ENCODE measurements at places on chromosomes 7 and 10.

DNA sequence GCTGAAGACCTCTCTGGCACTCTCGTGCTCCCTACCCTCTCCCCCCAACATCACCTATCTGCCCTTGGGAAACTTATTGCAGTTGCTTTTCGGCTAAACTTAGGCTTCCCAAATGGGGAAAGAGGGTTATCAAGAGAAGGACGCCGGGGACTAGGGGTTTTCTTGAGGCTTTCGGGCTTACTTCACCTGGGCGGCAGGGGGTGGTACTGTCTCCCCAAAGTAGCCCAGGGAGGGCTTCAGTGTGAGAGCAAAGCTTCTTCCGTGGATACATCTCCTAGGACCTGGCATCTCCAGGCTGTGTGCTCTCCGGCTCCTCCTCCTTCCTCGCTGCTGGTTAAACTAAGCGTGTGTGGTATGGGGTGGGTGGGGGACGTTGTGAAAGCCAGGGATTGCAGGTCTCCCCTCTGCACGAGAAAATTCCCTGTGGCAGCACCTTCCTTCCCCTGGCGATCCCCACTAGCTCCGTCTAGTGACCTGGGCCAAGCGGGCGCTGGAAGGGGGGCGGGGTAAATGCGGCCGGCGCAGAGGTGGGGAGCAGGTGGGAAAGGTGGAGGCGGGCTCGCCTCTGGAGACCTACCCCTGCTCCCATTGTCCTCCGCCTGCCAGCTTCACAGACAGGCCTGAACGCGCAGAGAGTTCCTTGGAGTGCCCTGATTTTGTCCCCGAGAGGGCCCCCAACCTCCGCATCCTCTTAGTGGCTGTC is 1.1 kb downstream of the PLXDC2 start:
- DNase-seq: no peak

DNA sequence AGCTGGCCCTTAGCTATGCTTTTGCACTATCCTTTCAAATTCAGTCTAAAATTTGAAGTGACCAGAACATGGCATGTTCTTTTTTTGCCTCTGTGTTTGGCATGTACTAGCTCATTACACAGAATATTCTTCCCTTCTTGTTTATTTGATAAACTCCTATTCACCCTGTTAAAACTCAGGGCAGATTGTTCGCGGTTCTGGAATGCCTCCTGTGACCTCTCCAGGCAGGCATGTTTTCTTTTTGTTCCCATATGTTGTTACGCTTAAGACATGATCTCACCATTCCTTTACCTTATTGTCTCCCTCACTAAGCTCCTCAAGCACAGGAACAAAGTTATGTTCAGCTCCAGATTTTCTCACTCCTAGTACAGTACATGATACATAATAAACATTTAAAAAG is 181.7 kb downstream of the CCSER2 start:
- DNase-seq: no peak

GRCh38 chr7:120981117-120981516 is 7.4 kb upstream of the CPED1 start:
- DNase-seq: no peak

- DNase-seq: no peak
These were observed 132.6 kb downstream of the WDR11 start for GRCh38 chr10:120983721-120984120.

DNA sequence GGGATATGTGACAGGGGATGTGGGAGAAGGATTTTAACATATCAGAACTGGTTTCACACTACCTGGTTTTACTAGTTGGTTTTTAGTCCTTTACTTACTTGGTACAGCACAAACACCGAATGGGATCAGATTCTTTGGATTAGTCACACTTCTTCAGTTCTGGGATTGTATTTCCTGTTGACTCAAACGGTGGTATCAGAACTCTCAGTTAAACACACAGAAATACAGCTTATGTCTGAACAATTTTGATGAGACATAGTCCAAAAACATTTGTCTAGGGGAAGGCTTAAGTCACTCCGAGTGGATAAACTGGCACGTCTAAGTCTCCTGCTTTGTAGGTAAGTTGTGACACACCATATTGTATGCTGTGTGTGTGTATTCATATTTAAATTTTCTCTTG is 480.5 kb downstream of the PHTF2 start:
- no peak for DNase-seq

GRCh38 chr10:132439424-132440163 is 42.6 kb downstream of the PWWP2B start:
- DNase-seq: no peak

- DNase-seq: no peak
These were observed 68.9 kb downstream of the C10orf143 start for GRCh38 chr10:130041451-130042371.

- no peak for DNase-seq
These were observed 1249.1 kb downstream of the TYW1 start for GRCh38 chr7:68245688-68246087.

GRCh38 chr7:129161524-129162225 is 17.2 kb downstream of the TSPAN33 start:
- DNase-seq: no peak

- DNase-seq: no peak
These were observed 11.8 kb downstream of the OSBPL3 start for GRCh38 chr7:24968165-24968564.

DNA sequence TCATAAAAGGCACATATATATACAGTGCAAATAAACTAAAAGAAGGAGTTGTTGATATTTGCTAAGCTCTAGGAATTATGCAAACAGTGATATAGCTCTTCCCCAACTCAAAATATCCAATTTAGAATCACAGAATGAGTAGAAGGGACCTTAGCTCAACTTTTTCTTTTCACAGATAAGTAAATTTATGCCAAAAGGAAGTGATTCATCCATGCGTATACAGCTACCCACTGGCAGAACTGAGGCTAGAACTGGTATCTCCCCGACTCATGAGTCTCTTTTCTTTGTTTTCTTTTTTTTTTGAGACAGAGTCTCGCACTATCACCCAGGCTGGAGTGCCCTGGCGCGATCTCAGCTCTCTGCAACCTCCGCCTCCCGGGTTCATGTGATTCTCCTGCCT is 54.2 kb upstream of the SVIL start:
- no peak for DNase-seq

- no peak for DNase-seq
These were observed 2.0 kb upstream of the GIMAP4 start for GRCh38 chr7:150565239-150565638.

GRCh38 chr7:67625257-67625737 is 628.7 kb downstream of the TYW1 start:
- DNase-seq: peak; percentile 16

DNA sequence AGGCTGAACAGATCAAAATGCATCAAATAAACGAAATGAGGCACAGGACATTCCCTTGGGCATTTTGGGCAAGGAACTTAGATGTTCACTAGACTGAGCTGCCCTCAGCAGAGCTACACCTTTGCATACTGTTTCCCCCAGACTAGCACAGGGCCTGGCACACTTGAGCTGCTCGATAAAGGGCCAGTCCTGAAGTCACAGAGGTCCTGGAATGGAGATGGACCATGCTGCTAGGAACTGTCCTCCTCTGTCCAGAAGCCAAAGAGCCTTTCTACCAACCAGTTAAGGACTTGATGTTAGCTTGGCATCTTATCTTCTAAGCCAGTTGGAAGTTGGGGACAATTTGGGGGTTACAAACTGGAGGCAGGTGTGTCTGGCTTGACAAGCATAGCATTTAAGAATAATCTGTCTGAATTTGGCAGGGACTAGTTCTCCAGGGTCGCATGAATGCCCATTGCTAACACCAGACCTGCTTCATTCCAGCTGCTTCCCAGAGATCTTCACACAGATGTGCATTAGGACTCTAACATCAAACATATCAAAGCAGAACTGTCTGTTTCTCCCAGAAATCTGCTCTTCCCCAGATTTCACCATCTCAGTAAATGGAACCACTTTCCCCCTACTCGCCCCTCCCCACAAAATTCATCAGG is 152.2 kb upstream of the PDE1C start:
- no peak for DNase-seq

- no peak for DNase-seq
These were observed 3.5 kb upstream of the MYL10 start for GRCh38 chr7:101632641-101633040.

- no peak for DNase-seq
These were observed 155.3 kb upstream of the INHBA start for GRCh38 chr7:41858201-41858600.

DNA sequence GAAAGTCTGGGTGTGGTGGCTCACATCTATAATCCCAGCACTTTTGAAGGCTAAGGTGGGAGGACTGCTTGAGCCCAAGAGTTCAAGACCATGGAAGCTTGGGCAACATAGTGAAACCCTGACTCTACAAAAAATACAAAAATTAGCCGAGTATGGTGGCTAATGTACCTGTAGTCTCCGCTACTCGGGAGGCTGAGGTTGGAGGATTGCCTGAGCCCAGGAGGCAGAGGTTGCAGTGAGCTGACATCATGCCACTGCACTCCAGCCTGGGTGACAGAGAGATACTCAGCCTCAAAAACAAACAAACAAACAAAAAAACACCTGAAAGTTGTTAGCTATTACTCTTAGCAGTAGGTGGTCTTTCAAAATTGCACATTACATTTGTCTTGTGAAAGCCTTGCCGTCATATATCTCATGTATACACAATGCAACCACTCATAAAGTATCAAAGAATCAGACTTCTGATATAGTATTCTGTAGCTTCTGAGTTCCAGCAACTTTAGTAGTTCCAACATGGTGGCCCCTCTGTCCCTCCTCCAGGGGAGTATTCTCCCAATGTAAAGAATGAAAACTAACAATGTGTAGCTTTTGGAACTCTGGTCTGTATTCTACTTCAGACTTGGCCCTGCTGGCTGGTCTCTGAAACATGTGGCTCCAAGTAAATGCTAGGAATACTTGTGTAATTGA is 101.5 kb downstream of the ZNF92 start:
- DNase-seq: no peak

- DNase-seq: peak; percentile 33
These were observed at the start of gene DENND11 for GRCh38 chr7:141702047-141702567. Gene DENND11 (minus strand): TSS chr7:141702166. CDS start chr7:141702153, 13 bp downstream.

DNA sequence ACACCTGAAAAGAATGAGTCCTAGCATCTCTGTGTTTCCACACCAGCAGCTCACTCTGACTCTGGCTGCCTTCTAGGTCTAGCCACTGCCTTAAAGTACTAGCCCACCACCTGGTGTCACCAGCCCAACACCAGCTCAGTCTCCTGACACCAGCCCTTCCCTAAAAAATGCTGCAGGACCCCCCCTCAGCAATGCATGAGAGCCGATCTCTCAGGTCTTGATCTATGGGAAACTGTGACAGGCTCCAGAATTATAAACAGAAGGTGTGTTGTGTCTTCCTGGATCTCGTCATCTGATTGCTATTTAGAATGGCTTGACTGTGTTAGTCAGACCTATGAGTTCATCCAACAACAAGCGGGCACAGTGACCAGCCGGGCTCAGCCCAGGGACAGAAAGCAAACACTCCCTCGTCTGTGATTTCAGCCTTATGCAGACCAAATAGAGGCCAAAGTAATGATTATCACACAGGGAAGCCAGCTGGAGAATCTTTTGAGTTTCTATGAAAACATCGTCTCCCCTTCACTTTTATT is 66.6 kb downstream of the CUBN start:
- DNase-seq: no peak

DNA sequence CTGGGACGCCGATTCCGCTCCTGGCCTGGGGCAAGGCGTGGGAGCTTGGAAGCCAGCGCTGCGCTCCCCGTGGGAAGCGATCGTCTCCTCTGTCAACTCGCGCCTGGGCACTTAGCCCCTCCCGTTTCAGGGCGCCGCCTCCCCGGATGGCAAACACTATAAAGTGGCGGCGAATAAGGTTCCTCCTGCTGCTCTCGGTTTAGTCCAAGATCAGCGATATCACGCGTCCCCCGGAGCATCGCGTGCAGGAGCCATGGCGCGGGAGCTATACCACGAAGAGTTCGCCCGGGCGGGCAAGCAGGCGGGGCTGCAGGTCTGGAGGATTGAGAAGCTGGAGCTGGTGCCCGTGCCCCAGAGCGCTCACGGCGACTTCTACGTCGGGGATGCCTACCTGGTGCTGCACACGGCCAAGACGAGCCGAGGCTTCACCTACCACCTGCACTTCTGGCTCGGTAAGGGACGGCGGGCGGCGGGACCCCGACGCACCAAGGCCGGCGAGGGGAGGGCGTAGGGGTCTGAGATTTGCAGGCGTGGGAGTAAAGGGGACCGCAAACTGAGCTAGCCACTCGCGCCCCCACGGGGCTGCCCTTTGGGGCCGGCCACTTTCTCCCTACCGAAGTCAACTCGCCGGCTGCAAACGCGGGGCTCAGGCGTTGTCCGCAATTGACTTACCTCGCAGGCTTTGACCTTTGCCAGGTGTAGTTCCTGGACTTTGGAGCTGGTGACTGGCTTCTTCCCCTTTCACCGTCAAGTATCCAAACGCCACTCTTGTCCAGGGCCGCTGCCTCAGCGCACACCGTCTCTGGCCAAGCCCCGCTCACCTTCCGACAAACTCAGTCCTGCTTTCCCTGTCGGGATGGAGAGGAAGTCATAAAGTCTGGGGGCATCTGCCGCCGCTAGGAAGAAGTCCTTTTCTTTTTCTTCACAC is at the start of gene SCIN:
SCIN (plus strand) TSS at position 187 of the 928 bp plus-strand sequence; CDS start at position 254, 67 bp downstream.
- no peak for DNase-seq

Data from stimulated activated CD4-positive, alpha-beta T cell treated with anti-CD3 and anti-CD28 coated beads, Interleukin-2, amount 100 ng/mL, for 48 hours (primary cell).